Esophagus squamous epithelium (tissue), 5 donors: ENCODE measurements at places on chromosomes 1 and 21. TPM values are rescaled to one million over a fixed set of nuclear protein-coding genes. Genes with fewer than 3 reads are reported as not detected.

The IPO13 gene
- 20.6 TPM for total RNA-seq

The PFDN2 gene
- total RNA-seq: 59.2 TPM

The VSIG8 gene
- 0.38 TPM for total RNA-seq

The TRPM2 gene
- total RNA-seq: 1.5 TPM

The PHGDH gene
- 89.7 TPM for total RNA-seq

The RAB7B gene
- 15.8 TPM for total RNA-seq

The SLC2A5 gene
- total RNA-seq: 2.7 TPM

The PDIK1L gene
- total RNA-seq: 10.5 TPM

The AGO3 gene
- 8.1 TPM for total RNA-seq

The AKR7A3 gene
- total RNA-seq: 1.6 TPM

The TESK2 gene
- total RNA-seq: 4.2 TPM

The DTL gene
- total RNA-seq: 8.1 TPM

The TNFSF4 gene
- not detected for total RNA-seq

The KCNE2 gene
- not detected for total RNA-seq

The PTPN14 gene
- total RNA-seq: 14.4 TPM

The RBP7 gene
- 10.4 TPM for total RNA-seq

The TSPEAR gene
- not detected for total RNA-seq

The MYOG gene
- total RNA-seq: not detected

The AGMAT gene
- total RNA-seq: 0.79 TPM

The ADAM30 gene
- not detected for total RNA-seq

The LCE3D gene
- total RNA-seq: not detected

The PSMA5 gene
- total RNA-seq: 31.5 TPM

The DAB1 gene
- total RNA-seq: not detected

The CAMTA1 gene
- 77.4 TPM for total RNA-seq

The RRAGC gene
- total RNA-seq: 11.9 TPM

The HAO2 gene
- total RNA-seq: not detected

The MIS18A gene
- 13.7 TPM for total RNA-seq

The KCNT2 gene
- total RNA-seq: 0.35 TPM

The UBE2U gene
- not detected for total RNA-seq

The S100A7A gene
- 8.1 TPM for total RNA-seq

The LHX8 gene
- not detected for total RNA-seq
